ENCODE measurements at places on chromosomes 6 and 20. TPM values are rescaled to one million over a fixed set of nuclear protein-coding genes. Genes with fewer than 3 reads are reported as not detected.
A peak's percentile ranks its signal among the peaks of the same experiment; 100 is the strongest.

GRCh38 chr20:15318682-15319081 lies 981.3 kb upstream of the FLRT3 start:
- H3K36me3 ChIP-seq, result no peaks in the 10 kb centered on the region
- no peaks in the 10 kb centered on the region for H3K27me3 ChIP-seq
- H3K4me3 ChIP-seq, result no peak overlapping the region
- H3K4me1 ChIP-seq, result no peaks in the 10 kb centered on the region
- H3K27ac ChIP-seq, result no peak overlapping the region
- DNase-seq, result no peak

DNA sequence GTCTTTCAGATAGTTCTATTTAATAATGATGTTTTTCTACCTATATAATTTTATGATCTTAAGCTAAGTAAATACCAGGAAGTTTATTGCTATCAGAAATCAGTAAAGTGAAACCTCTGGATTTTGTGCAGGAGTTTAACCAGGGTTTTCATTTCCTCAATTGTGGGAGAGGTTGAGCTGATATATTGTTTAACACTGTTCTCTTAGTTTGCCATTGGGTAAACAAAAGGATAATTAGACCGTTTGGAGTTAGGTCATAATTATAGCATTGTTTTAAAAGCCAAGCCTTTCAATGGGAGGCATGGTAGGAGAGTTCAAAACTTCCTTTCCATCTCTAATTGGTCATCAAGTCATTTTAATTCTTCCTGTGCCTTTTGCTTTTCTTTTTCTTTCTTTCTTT lies 58.7 kb downstream of the STXBP5 start:
- H3K27ac ChIP-seq, result no peak overlapping the region
- H3K27me3 ChIP-seq, result no peaks in the 10 kb centered on the region
- H3K36me3 ChIP-seq, result peaks cover 2% of the 10 kb centered on the region
- DNase-seq, result peak; percentile 47
- H3K4me1 ChIP-seq, result peaks cover 7% of the 10 kb centered on the region

DNA sequence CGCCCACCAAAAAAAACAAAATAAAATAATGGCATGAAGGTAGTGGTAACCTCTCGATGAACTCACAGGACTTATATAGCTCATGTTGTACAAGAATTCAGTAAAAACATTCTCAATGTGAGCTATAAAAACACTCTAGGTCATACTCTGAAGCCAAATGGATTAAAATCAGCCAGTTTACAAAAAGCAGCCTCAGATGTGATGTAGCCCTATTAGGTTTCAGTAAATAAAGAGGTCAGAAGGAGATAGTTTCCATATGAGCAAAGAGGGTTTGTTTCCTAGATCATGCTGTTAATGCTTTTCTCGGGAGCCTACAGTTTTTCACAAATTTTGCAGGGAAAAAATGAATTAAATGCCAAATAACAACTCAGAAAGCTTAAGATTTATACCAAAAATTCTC lies 319.5 kb upstream of the HSF2 start:
- no peaks in the 10 kb centered on the region for H3K36me3 ChIP-seq
- H3K27ac ChIP-seq, result no peak overlapping the region
- H3K4me3 ChIP-seq, result no peak overlapping the region

The GNMT gene
- not detected for polyA plus RNA-seq

The CLIC5 gene
- polyA plus RNA-seq, result 24.0 TPM
